Caki2 (cell line): ENCODE measurements at places on chromosomes 2 and 18. TPM values are rescaled to one million over a fixed set of nuclear protein-coding genes. Genes with fewer than 3 reads are reported as not detected.

DNA sequence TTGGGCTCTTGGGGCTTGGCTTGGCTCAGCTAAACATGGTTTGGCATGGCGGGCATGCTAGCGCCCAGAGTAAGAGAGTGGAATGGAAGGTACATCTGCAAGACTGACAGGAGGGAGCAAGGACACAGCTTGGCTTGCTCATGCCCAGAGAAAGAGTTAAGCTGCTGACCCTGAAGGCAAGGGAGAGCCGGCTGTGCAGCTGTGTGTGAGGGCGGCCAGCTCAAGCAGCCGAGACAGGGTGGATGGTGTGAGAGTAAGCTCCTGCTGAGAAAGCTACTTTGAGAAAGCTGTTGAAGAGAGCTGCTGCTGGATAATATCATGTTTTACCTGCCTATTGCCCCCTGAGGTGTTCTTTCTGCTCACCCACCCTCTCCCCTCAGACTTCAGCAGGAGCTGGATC lies 135.6 kb downstream of the CCBE1 start:
- DNase-seq, result no peak

DNA sequence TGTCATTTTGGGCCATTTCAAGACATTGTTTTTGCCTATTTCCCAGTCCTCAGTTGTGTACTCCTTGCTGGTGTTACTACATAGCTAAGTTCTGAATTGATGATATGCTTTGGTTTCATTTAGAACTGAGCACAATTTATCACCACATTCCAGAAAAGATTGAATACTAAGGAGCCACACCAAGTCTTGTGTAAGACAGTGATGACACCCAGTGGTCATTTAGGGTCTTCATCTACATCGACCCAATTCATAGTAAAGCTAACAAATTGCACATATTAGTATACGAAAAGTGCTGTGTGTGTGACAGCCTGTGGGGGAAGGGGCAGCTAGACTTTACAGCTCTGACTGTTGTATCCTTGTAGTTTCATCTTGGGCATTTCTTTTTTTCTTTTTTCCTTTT lies 10.9 kb upstream of the DLX2 start:
- peak; percentile 33 for DNase-seq

GRCh38 chr2:207248702-207249377 lies 83.1 kb upstream of the KLF7 start:
- no peak for DNase-seq

- DNase-seq, result no peak
These were observed 57.3 kb downstream of the FARSB start for GRCh38 chr2:222598611-222599010.

GRCh38 chr18:9987345-9987744 lies 73.5 kb downstream of the VAPA start:
- DNase-seq, result no peak

GRCh38 chr2:16554060-16554583 lies 111.5 kb downstream of the CYRIA start:
- no peak for DNase-seq

GRCh38 chr2:101546376-101547058 lies 71.6 kb upstream of the RFX8 start:
- peak; percentile 31 for DNase-seq

- no peak for DNase-seq
These were observed 49.5 kb upstream of the MRPL33 start for GRCh38 chr2:27721884-27722485.

DNA sequence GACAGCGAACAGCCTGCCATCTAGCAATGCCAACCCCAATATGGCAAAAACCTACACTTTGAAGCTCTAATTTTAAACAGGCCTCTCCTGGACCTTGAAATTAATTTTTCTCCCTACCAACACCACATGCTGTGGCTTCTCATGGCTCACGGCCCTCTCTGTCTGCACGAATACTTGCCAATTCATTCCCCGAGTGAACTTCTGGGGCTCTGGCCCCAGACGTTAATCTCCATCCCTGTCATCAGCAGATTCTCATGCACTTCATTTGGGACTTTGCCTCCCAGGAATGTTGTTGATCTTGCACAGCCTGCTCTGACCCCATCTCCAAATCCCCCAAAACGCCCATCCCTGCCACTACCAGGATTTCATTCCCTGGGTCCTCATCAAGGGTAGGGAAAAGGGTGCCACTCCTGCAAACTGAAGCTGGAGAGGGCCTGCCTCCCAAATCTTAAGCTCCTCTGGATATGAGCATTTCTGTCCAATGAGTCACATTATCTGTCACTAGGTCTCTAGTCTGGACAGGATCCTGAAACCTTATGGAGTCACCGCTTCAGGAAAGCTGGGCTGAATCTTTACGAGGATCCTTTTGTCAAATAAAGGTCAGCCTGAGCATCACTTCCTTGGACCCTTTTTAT lies 10.4 kb downstream of the FIGLA start:
- DNase-seq, result no peak

DNA sequence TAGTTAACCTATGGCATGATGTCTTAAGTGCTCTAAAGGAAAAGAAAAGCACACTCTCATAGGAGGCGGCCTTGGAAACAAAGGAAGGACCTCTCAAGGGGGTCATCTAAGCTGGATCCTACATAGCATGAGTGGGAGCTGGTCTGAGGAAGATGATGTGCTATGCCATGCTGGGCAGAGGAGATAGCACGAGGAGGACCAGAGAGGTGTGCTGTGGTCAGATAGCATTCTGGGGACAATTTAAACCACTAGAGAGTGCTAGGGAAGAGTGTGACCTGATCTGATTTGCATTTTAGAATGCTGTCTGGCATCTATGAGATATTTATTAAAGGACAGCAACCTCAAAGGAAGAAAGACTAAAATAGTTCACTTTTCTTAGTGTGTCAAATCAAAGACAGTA lies 910.1 kb upstream of the CELF4 start:
- DNase-seq, result no peak

The SIX2 gene
- 6.8 and 7.3 TPM in 2 replicates for total RNA-seq

The C2orf78 gene
- not detected in 2 replicates for total RNA-seq

The NOL4 gene
- not detected in 2 replicates for total RNA-seq

The TUBA3E gene
- not detected in 2 replicates for total RNA-seq

The SPATA3 gene
- total RNA-seq, result not detected in 2 replicates

The DPP10 gene
- total RNA-seq, result 0.61 TPM in 2 replicates

The DNER gene
- 5.5 and 9.7 TPM in 2 replicates for total RNA-seq

The SKOR2 gene
- not detected in 2 replicates for total RNA-seq

The SPP2 gene
- total RNA-seq, result not detected in 2 replicates
